ENCODE measurements at places on chromosomes 12 and 14. TPM values are rescaled to one million over a fixed set of nuclear protein-coding genes. Genes with fewer than 3 reads are reported as not detected.

DNA sequence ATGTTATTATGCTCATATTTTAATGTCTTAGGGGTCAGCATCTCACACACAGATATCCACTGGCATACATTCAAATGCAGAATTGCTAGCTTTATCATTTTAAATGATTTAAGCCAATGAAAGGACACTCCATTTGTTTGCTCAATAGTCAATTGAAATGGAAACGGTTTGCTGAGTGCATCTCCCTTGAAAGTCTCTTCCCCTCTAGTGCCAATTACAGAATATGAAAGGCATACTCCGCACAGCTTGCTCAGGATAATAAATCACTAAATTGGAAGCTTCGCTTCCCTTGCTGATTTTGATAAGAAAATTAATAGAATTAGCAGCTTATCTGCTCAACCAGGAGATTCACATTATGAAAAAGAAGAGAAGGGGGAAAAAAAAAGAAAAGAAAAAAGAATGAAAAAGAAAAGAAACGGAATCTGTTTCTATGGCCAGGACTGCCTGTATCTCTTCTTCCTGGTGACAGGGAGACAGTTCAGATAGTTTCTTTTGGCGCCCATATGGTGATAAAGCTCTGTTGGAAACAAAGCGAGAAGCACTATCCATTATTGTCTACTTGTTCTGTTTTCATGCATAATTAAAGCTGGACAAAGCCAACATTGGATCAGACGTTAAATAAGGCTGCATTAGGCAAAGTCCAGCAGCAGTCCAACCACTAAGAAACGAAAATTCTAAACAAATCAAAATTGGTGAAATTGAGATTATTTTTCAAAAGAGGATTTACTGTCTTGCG, 225.0 kb downstream of the GXYLT1 start:
- no peak for DNase-seq

The TMEM233 gene
- 0.50 TPM for total RNA-seq

- DNase-seq: no peak
Observed at GRCh38 chr12:119649202-119649808, 18.6 kb upstream of the PRKAB1 start.

DNA sequence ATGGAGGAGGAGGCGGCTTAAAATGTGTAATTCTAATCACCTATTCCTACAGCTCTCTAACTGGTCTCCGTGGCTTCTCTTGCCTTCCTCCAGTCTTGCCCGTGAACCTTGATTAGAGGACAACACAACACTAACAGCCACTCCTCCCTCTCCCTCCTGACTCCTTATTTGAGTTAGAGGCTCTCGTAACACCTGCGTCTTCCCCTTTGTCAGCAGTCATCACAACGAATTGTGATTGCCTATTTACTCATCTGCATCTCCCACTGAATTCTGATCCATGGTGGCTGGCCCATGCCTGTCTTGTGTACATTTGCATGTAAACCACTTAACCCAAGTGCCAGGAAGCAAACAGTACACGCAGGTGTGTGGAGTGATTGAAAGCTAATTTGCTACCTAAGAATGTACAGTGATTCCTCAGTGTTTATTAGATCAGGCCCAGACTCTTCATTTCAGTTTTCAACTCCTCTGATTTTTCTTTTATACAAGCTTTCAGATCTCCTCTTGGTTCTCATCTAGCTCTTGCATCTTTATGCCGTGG, 154.5 kb downstream of the MON2 start:
- no peak for DNase-seq

- DNase-seq: no peak
Observed at GRCh38 chr14:45145214-45145613, 9.5 kb downstream of the FANCM start.

GRCh38 chr12:123916729-123917128, 55.9 kb downstream of the CCDC92 start:
- no peak for DNase-seq

DNA sequence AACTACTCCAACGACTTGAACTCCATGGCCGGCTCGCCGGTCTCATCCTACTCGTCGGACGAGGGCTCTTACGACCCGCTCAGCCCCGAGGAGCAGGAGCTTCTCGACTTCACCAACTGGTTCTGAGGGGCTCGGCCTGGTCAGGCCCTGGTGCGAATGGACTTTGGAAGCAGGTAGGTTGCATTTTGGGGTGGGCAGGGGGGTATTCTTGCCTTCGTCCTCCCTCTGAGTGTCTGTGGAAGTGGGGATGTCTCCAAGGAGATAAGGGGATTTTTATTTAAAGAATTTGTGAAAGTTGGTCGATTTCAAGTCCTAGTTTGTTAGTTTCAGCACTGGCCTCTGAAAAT, 1.3 kb downstream of the ASCL1 start:
- DNase-seq: no peak
